ENCODE measurements at places on chromosomes 11 and 22.
A peak's percentile ranks its signal among the peaks of the same experiment; 100 is the strongest.

DNA sequence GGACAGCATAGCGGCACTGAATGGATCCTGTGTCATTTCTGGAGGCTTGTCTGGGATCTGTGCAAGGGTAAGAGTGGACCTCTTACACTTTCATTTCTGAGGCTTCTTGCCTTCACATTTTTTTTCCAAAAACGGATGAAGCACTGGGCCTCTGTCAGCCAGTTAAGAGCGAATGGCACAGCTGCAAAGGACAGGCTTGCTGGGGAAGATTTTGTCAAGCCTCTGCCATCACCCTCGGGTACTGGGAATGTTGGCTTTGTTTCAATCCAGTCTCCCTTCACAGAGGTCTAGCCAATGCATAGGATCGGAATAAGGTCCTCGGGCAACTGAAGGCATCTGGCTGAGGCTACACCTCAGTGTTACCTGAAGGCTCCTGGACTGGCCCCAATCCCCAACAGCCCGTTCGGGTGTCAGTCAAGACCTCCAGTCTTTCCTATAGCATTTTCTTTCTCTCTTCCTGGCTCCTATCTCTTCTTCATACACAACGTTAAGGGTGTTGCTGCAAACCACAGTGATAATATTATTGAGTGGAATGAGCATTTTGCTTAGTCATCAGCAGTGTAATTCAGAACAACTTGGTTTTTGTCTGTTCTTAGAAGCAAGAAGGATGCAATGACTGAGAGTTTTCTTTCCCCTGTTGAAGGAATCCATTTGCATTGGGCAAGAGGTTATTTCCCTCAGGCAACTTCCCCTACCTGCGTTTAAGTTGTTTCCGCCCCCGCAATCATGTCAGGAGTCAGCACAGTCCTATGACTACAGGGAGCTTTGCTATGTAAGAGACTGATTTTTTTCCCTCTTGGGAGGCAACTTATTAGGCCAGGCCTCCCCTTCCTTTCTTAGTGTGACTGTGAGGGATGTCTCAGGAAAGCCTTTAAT, 22.8 kb downstream of the NPAT start:
- DNase-seq: no peak

- peak; percentile 22 for DNase-seq
These were observed 3.6 kb downstream of the FAT3 start for GRCh38 chr11:92227959-92228935.

DNA sequence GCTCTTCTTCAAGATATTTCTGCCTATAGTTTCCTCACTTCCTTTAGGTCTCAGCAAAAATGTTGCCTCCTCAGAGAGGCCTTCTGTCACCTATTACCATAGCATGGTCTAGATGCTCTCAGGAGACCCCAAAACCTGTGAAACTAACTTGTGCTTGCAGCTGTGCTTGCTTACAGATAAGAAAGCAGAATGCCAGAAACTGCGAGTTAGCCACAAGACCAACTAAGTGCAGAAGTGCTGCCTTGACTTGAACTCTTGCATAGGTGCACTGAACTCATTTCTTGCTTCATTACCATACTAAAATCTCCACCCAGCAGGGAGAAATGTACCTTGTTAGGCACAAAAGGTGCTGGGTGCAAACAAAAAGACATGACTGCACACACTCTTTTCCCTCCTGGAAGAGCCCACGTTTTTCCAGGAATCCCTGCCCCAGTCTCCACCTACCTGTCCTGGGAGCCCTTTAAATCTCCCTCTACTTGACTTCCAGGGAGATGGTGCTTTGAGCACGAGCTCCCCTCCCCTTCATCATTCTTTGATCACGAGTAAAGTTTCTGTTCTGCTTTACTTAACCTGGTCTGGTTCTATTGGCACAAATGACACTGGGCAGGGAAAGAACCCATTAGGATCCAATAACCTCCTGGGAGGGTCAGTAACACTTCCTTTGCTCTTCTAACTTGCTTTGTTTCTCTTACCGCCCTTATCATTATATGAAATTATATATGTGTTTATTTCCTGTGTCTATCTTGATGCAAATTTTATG, 137.7 kb upstream of the DDI1 start:
- no peak for DNase-seq

- DNase-seq: peak; percentile 79
These were observed 210.5 kb downstream of the FAM181B start for GRCh38 chr11:82523141-82523540.

- no peak for DNase-seq
These were observed 272.3 kb upstream of the RAG2 start for GRCh38 chr11:36870361-36870760.

DNA sequence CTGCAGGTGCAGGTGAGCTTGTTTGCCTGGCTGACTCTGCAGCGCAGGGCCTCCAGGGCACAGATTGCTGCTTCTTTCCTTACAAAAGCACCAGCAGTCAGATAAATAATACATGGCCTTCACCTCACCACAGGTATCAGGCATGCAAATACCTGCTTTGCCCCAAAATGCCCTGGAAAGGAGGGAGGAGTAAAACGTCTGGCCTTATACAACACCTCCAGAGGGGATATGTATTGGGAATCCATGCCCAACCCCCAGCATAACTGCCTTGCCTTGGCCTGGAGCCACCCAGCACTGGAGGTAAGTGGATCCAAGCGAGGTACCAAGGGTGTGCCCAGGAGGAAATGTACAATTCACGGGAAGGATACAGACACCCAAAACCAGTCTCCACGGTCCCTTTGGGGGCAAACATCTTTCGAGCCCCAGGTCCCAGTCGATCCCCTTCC, 860 bp downstream of the TMEM184B start:
- no peak for DNase-seq

- DNase-seq: no peak
These were observed 894.6 kb downstream of the METTL15 start for GRCh38 chr11:29002816-29003215.

GRCh38 chr11:128924104-128924503, 18.6 kb downstream of the TP53AIP1 start:
- DNase-seq: no peak

DNA sequence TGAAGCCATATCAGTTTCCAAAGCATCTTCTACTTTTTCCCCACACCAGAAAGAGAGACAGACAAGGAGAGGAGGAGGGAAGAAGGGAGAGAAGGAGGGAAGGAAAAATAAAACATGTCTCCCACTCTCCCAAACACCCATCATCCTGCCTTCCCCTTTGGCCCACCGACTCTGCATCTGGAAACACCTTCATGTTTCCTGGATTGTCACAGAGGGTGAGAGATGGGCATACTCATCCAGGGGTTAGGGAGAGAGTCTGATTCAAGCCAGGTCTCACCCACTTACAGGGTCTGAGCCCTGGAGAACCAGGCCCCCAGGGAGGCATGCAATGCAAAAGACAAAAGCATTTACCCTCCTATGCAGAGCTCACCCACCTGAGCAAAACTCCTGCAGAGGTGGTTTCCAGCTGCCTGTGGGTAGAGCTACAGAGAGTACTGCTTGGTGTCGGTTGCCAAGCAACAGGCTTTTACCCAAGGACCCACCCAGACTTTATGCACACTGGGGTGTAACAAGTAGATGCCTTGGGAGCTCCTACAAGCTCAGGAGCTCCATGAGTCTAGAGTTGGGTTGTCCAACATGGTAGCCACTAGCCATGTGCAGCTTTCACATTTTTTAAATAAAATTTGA, 33.4 kb downstream of the MN1 start:
- DNase-seq: no peak

GRCh38 chr11:101617735-101618332, 34.0 kb upstream of the TRPC6 start:
- DNase-seq: no peak

GRCh38 chr22:39871008-39871798, 22.4 kb downstream of the ENTHD1 start:
- DNase-seq: no peak

- no peak for DNase-seq
These were observed 7.0 kb downstream of the CD3E start for GRCh38 chr11:118311518-118311917.

DNA sequence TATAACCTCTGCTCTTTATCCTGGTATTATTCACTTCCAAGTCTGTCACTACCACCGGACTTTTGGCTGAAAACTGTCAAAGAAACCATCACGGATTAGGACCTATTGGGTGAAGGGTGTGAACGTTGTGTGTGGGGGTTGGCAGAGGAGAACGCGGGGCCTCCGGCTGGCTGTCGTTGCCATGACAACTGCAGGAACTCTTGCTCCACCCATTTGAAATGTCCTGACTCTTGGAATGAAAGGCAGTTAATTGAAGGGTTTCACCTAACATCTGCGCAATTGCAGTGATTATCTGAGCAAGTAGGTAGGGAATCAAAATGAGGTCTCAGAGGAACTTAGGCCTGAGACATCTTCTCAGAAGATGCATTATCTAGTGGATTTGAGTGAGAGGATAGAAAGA, 60.9 kb upstream of the CLMP start:
- DNase-seq: no peak

GRCh38 chr11:93323747-93324146, 6.8 kb upstream of the DEUP1 start:
- no peak for DNase-seq
